GDM1 (cell line): ENCODE measurements at places on chromosomes 13 and 19.

DNA sequence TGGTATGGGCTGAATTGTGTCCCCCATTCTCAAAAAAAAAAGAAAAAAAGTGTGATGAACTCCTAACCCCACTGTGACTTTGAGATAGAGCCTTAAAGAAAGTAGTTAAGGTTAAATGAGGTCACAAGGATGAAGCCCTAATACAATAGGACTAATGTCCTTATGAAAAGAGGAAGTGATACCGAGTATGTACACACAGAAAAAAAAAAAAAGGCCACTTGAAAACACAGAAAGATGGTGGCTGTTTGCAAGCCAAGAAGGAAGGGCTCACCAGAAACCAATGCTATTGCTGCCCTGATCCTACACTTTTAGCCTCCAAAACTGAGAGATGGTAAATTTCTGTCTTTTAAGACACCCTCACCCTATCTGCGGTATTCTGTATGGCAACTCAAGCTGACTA, 955.6 kb downstream of the PCDH17 start:
- DNase-seq: no peak

DNA sequence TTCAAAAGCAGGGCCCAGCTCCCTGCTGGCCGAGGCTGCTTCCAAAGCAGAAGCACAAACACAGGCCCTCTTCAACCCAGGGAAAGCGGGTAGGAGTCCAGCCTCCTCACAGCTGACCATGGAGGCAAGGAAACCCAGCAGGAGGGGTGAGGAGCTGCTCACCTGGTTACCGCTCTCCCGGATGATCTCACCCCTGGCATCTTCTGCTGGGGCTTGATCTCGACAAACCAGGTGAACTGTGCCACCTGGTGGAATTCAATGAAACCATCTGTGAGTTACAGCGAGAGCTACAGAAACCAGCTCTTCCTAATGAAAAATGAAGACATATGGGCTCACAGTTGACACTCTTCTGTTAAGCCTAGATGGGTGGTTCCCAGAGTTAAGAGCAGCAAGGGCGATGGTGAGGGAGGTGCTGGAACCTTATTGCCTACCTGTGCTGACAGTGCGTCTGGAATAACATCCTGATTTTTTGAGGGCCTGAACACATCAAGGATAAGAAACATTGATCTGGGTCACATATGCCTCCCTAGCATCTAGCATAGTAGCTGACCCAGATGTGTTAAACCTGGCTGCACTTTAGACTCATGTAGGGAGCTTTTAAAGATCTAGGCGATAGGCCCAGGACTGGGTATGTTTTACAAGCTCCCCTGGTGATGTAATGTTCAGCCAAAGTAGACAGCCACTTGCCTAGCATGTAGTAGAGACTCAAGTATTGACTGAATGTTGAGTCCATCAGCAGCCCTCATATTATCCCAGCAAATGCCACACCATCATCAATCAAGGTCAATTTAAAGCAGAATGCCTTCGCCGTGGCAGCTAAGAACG, 6.1 kb downstream of the DHRS12 start:
- DNase-seq: peak; percentile 66

DNA sequence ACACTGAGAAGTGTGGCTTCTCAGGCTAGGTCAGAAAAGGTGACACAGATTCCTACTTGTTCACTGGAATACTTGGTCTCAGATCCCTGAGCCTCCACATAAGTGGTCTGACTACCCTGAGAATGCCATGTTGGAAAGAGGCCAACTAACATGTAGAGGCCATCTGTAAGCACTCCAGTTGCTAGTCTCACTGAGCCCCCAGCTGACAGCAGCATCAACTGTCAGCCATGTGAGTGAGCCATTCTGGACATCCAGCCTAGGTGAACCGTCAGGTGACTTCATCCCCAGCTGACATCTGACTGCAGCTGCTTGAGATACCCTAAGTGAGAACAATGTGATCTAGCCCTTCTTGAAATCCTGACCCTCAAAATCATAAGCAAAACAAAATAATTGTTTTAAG, 18.1 kb upstream of the ARL11 start:
- DNase-seq: no peak

- no peak for DNase-seq
Measured at GRCh38 chr13:93550236-93550635, 323.6 kb downstream of the GPC6 start.
